ENCODE measurements at places on chromosomes 12 and 14.

- no peak for DNase-seq
Measured at GRCh38 chr12:124760560-124760959, 103.1 kb downstream of the SCARB1 start.

- no peak for DNase-seq
Measured at GRCh38 chr12:122306407-122306806, 40.1 kb upstream of the VPS33A start.

- no peak for DNase-seq
Measured at GRCh38 chr12:18284386-18284785, 23.1 kb downstream of the PIK3C2G start.

GRCh38 chr14:96470331-96470730 lies 31.9 kb upstream of the PAPOLA start:
- no peak for DNase-seq

GRCh38 chr12:2431810-2432209 lies 363.0 kb upstream of the FKBP4 start:
- DNase-seq = no peak

DNA sequence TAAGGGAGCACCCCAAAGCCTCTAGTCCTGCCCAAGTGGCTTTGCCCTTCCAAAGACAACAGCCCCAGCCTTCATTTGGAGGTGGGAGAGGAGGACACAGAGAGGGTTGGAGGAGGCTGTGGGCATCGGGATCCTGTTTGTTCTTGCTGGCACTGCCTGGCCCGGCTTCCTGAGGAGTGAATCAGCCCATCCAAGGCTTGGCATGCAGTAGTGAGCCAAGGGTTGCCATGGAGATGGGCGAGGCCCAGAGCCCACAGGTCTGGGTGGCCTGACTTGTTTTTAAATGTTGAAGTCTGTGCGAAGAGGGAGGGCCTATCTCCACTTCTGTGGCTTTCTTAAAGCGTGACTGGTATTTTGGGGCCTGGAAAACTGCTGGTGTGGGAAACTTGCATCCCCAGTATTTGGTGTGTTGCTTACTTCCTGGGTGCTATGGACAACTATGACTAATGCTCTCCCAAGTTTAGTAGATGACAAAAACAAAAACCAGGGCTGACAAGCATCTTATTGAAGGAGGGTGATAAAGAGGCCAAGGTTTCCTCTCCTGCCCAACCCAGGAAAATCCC lies 15.8 kb downstream of the CD9 start:
- peak; percentile 81 for DNase-seq

DNA sequence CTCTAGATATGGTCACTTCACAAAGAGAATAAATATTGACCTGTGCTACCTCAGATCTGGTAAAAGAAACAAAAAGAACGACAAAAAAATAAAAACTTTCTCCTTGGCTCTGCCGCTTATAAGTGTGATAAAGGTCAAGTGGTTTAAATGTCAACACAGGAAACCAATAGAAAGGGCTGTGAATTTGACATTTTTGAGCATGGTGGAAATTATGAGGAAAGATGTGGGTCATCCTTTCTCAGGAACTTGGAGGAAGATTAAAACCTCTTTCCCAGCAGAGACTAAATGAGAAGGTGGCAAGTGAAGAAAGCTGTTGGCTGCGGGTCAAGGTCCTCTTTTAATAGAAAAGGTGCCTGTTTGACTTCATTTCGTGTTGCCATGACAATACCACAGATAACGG lies 28.2 kb downstream of the TESPA1 start:
- DNase-seq = no peak

- no peak for DNase-seq
Measured at GRCh38 chr14:34671716-34672115, 41.8 kb upstream of the SNX6 start.

DNA sequence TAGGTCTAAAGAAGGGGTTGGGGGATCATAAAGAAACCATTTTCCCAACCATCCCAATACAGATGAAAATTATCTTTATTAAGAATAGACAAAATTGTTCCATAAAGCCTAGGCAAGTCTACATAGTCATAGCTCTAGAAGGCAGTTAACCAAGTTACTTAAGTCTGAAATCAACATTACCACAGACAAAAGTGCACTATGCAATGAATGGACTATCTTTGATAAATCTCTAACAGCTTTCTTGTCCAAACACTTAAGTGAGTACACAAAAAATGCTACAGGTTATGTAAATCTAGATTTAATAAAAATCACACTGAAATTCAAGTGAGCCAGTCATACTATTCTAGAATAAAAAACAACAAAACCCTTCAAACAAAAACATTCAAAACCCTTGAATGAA lies 87.0 kb upstream of the GPHB5 start:
- no peak for DNase-seq

DNA sequence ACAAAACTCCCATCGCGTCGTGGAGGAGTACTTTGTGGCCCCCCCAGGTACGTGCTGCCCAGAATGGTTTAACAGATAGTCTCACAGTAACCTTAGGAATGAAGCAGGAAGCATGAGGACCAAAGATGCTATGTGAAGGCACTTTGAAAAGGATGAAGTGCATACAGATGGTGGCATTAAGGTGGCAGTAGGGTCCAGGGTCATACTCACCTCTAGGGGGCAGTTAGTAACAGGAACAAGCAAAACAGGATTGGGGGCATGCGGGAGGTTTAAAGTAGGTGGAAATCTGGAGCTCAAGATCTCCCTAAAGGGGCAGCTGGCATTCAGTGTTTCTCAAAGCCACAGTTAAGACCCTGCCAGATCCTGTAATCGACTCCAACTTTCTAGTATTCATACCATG lies 10.9 kb downstream of the GATC start:
- DNase-seq = no peak

DNA sequence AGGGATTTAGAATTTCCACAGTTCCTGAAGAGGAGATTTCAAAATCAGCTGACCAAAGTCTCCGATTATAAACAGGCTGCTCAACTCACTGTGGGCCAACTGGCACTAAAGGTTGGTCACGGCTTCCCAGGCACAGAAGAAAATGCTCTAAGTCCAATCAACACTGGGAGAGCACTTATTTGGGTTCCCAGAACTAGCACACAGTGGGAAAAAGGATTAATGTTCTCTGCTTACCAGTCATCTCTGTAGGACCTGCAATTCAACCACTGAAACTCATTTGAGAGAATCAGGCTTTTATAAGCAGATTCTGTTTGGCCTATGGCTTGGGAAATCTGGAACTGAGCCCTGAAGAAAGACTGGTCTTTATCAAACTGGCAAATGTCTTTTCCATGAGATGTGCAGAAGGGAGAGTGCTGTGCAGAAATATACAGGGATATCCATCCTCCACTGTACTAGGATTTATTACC lies 49.4 kb downstream of the ABCC9 start:
- DNase-seq = no peak

DNA sequence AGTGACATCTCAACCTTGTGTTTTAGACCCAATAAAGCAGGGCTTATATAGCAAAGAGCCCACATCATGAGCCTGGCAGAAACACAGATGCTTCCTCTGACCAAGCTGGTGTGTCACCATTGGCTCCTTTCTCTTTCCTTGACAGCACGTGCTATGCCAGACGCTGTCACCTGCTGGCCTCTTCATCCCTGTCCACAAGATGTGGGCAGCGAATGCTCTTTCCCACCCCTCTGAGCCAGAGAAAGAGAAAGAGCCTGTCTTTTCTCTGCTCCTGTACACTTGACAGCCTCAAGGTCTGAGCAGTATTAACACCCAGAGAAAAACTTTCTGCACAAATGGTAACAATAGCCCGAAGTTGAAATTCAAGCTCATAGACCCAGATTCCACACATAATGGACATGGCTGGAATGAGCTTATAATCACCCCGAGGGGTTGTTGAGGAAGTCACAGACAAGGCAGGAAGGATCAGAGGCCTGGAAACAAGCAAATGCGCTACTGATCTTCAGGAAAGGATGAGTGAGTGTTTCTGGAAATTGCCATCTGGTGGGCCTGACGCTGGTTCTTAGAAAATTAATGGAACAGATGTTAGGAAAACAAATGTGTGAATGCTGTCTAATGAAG lies 8.9 kb downstream of the TGFB3 start:
- no peak for DNase-seq

GRCh38 chr12:108399514-108399913 lies 60.4 kb upstream of the CMKLR1 start:
- DNase-seq = no peak

GRCh38 chr12:6830286-6830890 lies 2.2 kb downstream of the P3H3 start:
- no peak for DNase-seq

GRCh38 chr14:65434216-65434850 lies 21.8 kb downstream of the FUT8 start:
- no peak for DNase-seq

DNA sequence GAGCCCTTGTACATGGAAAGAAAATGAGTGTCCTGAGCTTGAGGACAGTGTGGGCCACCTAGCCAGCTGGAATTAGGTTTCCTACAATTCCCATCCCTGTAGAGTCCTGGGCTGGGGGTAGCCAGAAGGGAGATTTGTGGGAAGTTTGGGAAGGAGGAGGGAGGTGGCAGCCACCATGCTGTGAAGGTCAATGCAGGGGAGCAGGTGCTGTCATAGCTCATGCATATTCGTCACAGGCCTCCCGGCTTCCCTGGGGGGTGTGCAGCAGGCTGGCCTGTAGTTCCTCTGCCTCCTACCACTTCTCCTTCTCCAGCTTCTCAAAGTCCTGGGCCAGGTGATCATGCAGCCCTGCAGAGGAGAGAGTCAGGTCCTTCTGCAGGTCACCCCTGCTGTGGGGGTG lies 121.3 kb downstream of the TBX3 start:
- DNase-seq = no peak

DNA sequence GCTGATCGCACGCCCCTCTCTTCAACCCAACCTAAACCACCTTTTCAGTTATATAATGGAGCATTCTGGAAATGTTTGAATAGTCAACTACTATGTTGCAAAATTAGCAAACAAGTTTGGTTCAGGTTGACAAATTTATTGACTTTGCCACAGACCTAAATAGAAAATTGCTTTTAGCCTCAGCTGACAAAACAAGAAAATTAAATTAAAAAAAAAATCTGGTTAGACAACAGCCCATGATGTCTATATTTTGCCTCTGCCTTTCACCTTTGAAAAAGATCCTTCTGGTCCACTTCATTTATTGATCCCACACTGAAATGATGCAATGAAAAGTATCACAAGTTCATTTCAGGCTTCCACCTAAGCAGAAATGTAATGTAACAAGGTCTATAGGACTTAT lies 17.5 kb downstream of the SLC38A4 start:
- DNase-seq = no peak

GRCh38 chr12:121138284-121138683 lies 5.6 kb downstream of the P2RX7 start:
- no peak for DNase-seq

- DNase-seq = no peak
Measured at GRCh38 chr12:51247523-51248206, 9.0 kb downstream of the DAZAP2 start.

DNA sequence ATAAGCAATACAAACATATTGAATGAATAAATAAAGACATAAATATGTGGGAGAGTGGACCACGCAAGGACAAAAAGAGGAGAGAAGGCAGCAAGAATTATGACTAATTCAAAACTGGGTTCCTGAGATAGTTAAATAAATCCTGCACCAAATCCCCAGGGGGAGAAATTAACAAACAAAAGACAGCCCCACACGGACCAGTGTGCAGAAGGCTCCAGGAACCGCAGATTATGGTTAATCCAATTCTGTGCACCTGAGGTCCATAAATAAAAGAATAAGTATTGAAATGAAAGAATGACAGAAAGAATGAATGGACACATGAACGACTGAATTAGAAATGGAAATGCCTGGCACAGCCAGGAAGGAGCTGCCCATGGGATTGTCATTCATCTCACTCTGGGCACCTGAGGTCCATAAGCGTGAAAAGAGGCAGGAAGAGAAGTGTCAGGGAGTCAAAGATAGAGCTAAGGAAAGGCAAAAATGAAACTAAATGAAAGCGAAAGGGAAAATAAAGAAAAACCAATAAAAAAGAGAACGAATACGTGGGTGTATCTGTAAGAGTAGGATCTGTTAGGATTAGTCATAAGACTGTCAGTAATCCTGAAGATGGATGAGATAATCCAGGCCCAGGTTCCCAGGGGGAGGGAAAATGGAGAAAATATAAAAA lies 23.3 kb downstream of the MEG3 start:
- no peak for DNase-seq

DNA sequence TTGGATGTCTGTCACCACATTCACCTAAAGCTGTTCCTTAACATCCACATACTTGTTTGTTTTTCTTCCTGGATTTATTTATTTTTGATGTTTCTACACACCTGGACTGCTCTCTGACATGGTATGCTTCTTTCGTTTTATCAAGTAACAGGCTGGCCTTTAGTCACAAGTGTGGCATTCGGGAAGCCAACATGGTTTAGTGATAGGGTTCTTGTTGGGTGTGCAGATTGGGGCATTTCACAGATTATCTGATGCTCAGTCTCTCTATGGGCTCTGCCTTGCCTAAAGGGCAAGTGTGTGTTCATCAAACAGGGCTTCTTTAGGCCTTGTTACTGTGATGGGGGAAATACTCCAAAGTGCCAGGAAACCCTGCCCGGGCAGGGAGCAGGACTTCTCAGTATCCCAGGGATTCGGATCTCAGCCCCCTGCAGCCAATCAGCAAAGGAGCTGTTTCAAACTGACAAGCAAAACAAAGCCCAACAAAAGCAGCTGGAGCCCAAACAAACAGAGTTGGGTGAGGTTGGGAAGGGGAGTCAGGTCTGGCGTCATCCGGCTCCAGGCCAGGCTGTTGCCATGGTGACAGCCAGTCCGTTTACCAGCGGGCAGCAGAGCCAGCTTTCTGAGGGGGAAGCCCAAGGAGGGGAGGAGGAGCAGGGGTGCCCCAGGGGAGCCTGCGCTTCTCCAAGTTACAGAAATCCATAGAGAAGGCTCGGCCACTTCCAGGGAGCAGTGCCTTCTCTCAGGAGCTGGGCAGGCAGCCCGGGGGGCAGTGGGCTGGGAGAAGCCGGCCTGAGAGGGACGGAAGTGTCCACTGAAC lies 31.9 kb downstream of the FOS start:
- DNase-seq = peak; percentile 81

- DNase-seq = no peak
Measured at GRCh38 chr14:55077170-55078151, 26.0 kb downstream of the MAPK1IP1L start.

GRCh38 chr12:109773384-109774011 lies 59.7 kb downstream of the TRPV4 start:
- no peak for DNase-seq

- DNase-seq = no peak
Measured at GRCh38 chr14:100065942-100066574, 836 bp downstream of the EVL start.
